ENCODE measurements at places on chromosomes 5 and 9. TPM values are rescaled to one million over a fixed set of nuclear protein-coding genes. Genes with fewer than 3 reads are reported as not detected.

Gene PCDHGA8
- 2.1 TPM for total RNA-seq

Gene PLAC8L1
- 0.30 TPM for total RNA-seq

Gene PLEKHG4B
- 51.4 TPM for total RNA-seq

Gene ITGA2
- 5.5 TPM for total RNA-seq

Gene NR4A3
- total RNA-seq = 0.46 TPM

Gene KIF4B
- not detected for total RNA-seq

Gene SMIM33
- total RNA-seq = not detected
